T follicular helper cell (primary cell): ENCODE measurements at places on chromosomes 4 and X.

GRCh38 chr4:1244081-1244977 lies 4.6 kb downstream of the CTBP1 start:
- DNase-seq: no peak

DNA sequence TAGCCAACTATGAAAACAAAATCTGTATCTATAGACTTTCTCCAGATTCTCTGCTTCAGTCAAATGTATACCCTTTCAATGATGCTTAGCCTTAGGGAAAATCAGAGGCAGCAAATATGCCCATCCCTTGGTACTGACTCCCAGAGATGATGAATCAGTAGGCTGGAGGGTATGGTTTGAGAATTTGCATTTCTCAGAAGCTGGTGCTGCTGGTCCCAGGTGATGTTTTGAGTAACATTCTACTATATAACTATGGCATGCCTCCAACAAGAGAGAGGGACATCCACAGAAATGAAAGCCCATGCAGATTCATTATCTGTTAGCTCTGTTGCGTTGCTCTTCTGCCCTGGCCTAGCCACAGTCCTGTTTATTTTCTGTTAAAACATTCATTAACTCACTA lies 13.6 kb downstream of the TNIP3 start:
- DNase-seq: no peak

- DNase-seq: no peak
Observed at GRCh38 chr4:133394971-133395627, 246.0 kb downstream of the PCDH10 start.

DNA sequence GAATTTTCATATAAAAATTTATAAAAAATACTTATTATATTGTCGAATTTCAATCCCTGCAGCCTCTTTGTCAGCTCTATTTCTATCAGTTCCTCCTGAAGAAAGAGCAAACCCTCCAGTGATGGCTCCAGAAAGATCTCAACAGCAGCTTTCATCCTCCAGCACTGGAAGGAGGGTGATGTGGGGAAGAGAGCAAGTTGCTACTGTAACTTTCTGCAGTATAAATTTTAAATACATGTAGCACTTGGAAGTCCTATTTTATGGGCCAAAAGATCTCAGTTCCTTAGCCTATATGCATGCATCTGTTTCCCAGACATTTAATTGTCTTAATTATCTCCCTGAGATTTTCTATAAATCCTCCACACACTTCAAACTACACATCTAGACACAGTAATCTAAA lies 13.7 kb upstream of the ODAM start:
- no peak for DNase-seq
